ENCODE measurements at places on chromosomes 4 and X. TPM values are rescaled to one million over a fixed set of nuclear protein-coding genes. Genes with fewer than 3 reads are reported as not detected.

- no peak for DNase-seq
These were observed 3.7 kb downstream of the MTMR1 start for GRCh38 chrX:150696866-150697265.

DNA sequence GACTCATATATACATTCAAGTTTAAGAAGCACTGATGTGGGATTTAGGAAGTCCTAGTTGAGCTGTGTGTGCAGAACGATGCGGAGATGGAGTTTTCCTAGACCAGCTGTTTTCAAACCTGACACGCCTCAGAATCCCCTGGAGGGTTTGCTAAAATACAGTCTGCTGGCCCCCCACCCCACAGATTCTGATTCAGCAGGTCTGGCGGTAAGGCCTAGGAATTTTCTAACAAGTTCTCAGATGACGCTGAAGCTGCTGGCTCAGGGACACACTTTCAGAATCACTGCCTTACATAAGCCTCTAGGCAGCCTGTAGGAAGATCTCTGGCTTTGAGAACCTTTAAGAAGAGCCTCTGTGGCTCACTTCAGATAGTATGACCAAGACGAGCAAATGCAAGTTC is 73.1 kb downstream of the PHEX start:
- no peak for DNase-seq

DNA sequence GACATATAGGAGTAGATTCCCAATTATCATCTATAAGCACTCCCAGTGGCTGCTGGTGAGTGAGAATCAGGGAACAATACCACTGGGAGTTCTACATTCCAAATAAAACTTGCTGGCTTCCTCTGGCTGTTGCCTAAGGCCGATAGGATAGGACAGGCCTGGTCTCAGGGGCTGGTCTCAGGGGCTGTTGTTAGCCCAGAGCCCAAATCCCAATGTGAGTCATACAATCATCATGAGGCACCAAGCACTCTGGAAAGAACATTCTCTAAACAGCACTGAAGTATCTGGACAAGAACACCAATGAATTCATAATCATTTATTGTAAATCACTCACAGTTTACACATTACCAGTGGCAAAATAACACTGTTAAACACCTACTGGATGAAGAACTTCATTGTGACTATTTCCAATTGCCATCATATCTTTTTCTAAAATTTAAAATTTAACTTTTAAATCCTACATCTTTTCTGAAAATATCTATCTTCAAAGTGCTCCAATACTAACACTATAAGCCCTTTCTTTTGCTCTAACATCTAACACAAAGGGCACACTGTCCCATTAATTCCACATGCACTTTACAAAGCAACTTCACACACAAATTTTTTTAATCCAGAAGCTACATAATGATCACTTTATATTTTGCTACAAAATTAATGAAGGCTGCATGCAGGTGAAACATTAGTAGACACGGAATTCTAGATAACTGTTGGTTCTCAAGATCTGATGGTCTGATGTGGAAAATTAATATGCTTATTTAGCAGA is 67.6 kb upstream of the TMEM150C start:
- DNase-seq = no peak

DNA sequence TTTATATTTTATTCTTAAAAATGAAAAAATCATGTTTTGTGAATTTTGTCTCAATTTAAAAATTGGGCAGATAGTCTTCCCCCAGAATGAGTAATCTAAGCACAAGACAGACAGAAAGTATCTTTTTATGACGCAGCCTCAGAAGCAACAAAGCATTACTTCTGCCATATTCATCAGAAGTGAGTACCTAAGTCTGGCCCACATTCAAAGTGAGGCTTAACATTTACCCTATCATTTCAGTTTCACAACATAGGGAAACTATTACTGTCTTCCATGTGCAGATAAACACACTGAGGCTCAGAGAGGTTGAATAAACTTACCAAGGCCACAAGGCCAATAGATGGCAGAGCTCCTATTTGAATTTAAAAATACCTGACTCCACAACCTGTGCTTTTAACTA is 4.4 kb upstream of the PRDX4 start:
- DNase-seq = no peak

DNA sequence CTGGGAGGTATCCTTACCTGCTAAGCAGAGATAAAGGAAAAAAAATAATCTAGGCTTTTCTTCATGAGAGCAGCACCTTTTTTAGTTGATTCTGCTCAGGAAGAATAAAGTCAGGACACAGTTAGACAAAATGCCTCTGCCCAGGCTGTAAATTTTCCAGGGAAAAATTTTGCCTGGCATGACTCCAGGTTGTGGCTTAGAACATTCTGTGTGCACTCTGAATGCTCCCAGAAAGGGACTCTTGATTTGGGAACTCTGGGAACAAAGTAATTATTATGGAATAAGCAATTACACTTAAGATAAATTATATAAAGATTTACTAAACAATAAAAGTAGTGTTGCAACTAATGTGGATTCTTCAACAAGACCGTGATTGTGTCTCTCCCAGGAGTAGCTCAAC is 826.2 kb upstream of the TENM3 start:
- no peak for DNase-seq

DNA sequence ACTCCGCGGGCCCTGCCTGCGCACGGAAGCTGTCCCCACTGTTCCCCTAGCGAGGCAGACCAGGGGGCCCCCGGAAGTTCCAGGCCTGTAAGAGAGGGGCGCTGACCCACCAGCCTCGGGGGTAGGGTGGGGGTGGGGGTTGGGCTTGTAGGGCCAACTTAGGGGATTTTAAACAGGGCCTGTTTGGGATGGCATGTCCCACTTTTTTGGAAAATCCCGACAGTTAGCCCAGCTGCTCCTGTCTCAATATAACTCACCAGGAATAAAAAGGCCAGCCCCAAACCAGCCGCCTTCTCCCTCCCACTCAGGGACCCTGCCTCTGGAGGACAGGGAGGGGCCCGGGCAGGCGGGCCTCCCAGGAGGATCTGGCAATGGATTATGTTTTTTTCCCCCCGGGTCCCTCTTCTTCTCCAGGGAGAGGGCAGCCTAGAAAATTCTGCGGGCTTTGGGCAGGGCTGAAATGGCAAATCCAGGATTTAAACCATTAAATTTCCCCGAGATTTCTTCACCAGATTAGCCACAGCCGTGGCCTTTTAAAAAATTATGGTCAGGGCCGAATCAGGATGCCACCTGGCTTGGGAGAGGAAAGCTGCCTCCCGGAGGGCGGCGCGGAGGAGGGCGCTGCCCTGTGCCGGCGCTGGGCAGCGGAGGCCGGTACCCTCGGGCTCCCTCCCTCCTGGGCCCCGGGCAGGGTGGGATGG is 957 bp downstream of the PPP2R2C start:
- no peak for DNase-seq

- DNase-seq = no peak
These were observed 7.8 kb downstream of the CPEB2 start for GRCh38 chr4:15010038-15010585.

DNA sequence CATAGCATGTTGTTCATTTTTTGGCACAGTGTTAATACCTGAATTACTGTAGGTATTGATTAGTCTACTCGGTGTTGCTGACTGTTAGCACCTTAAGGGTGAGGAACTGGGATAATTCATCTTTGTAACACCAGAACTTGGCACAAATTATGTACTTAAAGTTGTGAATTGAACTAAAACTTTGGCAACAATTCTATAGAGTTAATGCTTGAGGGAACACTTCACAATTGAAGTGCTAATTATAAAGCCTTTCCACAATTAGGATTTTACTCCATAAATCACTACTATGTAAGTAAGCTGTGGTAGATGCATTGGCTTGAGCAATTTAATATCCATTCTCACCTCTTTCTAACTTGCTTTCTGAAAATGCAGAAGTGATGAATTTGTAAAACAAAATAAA is 686.7 kb downstream of the PDHA2 start:
- DNase-seq = no peak

DNA sequence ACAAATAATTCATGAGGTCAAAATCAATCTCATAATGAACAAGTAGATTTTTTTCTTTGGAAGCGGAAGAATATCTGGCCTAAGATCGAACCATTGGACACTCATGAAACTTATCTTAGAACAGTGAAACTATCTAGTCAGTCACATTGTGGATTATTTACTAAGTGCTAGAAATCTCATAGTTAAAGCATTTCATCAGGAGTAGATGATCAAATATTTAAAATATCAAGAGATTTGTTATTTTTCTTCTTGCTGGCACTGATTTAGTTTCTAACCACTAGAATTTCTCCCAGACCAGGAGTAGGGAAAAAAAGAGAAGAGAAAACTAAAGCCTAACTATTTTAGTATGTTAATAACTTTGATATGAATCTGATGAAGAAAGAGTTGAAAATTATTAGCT is 105.5 kb downstream of the SHROOM3 start:
- no peak for DNase-seq

GRCh38 chr4:176498617-176499256 is 179.0 kb downstream of the SPCS3 start:
- no peak for DNase-seq

GRCh38 chrX:131901546-131901945 is 121.6 kb upstream of the STK26 start:
- no peak for DNase-seq

The NUDT11 gene
- total RNA-seq = not detected

The ESX1 gene
- not detected for total RNA-seq

The HSD17B11 gene
- total RNA-seq = 158 TPM

The PIGA gene
- total RNA-seq = 13.0 TPM

The GABRB1 gene
- not detected for total RNA-seq

The JADE3 gene
- total RNA-seq = 16.9 TPM

The ARAP2 gene
- 1.4 TPM for total RNA-seq

The GJB1 gene
- total RNA-seq = 47.8 TPM

Measured in HepG2 (cell line).